Peyer's patch (tissue), 4 donors: ENCODE measurements at places on chromosomes 1 and 21. TPM values are rescaled to one million over a fixed set of nuclear protein-coding genes. Genes with fewer than 3 reads are reported as not detected.

DNA sequence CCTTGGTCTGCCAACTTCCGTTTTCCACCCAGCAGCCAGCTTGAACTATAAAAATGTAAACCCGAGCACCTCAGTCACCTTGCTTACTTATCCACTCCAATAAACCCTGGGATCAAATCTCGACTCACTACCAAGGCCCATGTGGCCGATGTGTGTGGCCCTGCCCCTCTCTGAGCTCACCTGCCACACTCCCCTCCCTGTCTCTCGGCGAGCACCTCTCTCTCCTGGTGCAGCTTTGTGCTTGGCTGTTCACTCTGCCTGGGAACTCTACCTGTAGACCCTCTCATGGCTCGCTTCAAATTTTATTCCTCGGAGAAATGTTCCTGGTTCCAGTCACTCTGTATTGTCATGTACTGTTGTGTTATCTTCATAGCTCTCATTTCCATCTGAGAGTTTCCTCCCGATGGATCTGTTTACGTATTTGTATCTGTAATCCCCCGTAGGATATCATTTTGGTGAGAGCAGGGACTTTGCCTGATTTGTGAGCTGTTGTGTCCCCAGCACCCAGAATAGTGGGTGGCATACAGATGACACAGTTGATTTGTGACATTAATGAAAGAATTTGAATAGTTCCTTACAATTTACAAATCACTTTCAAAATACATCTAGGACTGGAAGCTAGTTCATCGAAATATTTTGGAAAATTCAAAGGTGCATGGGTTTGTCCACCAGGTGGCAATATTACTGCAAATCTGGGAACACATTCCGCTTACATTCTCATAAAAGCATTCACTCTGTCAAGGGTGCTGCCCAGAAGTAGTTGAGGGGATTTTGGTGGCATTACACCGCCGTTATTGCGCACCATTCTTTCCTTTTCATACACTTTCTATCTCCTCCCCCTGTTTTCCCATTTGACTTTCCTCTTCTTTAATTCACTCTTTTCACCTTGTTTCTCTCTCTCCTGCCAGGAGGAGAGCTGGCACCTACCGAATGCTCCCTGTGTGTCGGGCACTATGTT is 95.3 kb downstream of the ABCA4 start:
- DNase-seq = no peak

- no peak for DNase-seq
These were observed 38.3 kb upstream of the MYOCOS start for GRCh38 chr1:171583591-171584201.

FAF1 gene
- total RNA-seq = 77.6 TPM

- DNase-seq = no peak
These were observed 9.9 kb upstream of the ZC3H12A start for GRCh38 chr1:37464443-37464842.

GRCh38 chr21:19141511-19141910 is 737.9 kb upstream of the TMPRSS15 start:
- no peak for DNase-seq

DNA sequence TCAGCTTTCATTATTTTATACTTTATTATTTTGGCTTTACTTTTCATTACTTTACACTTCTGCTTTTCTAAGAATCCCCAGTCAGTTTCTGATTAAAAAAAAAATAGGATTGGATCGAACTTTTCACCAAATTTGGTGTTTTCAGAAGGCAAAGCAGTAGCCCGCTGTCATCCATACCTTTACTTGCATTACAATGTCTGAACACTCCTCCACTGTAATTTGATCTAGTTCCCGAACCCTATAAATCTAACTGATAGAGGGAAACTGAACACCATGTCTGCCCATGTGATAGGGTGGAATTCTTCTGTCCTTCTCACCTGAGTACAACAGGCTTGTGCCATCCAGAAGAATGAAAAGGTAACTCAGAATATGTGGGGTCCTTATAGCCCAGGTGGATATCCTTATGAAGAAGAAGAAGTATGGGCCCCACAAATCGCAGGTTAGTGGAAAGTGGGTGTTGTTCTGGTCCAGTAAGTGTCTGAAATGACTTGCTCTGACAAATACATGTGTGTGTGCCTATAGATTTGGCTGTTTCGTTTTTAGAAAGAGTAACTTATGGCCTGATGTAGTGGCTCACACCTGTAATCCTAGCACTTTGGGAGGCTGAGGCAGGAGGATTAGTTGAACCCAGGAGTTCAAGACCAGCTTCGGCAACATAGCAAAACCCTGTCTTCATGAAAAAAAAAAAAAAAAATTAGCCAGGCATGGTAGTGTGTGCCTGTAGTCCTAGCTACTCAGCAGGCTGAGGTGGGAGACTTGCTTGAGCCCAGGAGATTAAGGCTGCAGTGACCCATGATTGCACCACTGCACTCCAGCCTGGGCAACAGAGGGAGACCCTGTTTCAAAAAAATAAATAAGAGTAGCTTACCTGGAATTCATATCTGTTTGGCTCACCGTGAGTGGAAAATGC is 26.6 kb upstream of the CDC14A start:
- no peak for DNase-seq

- DNase-seq = no peak
These were observed 29.1 kb upstream of the PLA2G4A start for GRCh38 chr1:186799689-186800054.

GRCh38 chr1:113701429-113701828 is 57.9 kb downstream of the PHTF1 start:
- no peak for DNase-seq
